GF-D8 (cell line): ENCODE measurements at places on chromosomes 13 and 19.

DNA sequence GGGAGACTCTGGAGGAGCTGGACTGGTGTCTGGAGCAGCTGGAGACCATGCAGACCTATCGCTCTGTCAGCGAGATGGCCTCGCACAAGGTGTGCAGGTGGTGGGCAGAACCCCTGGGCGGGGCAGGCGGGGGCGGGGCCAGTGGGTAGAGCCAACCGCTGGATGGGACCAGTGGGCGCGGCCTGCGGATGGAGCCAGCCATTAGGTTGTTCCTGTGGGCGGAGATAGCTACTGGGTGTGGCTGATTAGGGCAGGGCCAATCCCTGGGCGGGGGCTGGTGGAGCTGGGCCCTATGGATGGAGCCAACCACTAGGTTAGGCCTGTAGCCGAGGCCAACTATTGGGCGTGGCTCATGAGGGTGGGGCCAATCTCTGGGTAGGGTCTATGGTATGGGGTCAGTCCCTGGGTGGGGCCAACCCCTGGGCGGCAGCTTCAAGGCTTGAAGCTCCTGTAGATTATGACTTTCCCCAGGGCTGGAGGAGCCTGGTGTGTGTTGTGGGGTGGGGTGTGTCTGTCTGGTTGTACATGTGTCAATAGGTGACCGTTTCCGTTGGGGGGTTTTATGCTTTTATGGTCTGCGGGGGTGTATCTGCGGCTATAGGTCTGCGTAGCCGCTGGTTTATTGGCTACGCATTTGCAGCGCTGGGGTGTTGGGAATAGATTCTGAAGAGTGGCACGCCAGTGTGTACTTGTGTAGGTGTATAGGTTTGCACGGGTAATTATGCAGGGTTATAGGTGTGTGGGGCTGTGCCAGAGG lies 30.7 kb downstream of the PDE4A start:
- DNase-seq = no peak

DNA sequence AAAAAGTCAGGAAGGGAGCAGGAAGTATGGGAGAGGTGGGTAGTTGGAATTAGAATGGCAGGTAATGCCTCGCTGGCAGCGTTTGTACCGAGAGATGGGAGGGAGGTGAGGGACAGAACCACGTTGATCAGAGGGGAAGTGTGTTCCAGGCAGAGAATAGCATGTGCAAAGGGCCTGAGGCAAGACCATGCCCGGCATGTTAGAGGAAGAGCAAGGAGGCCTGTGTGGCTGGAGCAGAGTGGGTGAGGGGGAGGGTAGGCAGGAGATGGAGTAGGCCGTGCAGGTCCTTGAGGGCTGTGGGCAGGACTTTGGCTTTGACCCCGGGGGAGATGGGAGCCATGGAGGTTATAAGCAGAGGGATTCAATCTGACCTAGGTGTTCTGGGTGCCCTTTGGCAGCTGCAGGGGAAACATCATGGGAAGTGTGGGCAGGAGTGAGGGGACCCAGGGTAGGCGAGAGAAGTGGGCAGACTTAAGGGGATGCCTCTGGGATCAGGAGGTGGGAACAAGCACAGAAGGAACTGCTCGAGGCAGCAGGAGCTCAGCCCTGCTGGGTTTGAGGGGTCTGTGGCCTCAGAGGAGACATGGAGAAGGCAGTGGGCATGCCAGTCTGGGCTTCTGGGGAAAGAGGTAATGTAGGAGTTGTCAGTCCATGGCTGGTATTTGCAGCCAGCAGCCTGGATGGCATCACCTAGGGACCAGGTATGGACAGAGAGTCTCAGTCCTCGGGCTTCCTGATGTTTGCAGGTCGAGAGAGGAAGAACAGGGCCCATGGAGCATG lies 48.8 kb downstream of the CD320 start:
- no peak for DNase-seq

DNA sequence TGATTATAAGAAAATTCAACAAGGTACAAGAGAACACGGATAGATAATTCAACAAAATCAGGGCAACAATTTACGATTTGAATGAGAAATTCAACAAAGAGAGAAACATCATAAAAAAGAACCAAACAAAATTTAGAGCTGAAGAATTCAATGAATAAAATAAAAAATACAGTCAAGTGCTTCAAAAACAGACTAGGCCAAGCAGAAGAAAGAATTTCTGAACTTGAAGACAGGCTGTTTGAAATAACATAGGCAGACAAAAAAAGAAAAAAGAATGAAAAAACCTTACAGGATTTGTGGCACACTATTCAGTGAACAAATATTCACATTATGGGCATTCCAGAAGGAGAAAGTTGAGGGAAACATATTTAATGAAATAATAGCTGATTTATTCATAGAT lies 31.1 kb downstream of the ZNF283 start:
- no peak for DNase-seq

- no peak for DNase-seq
Observed at GRCh38 chr19:30684613-30685012, 312.4 kb downstream of the ZNF536 start.

DNA sequence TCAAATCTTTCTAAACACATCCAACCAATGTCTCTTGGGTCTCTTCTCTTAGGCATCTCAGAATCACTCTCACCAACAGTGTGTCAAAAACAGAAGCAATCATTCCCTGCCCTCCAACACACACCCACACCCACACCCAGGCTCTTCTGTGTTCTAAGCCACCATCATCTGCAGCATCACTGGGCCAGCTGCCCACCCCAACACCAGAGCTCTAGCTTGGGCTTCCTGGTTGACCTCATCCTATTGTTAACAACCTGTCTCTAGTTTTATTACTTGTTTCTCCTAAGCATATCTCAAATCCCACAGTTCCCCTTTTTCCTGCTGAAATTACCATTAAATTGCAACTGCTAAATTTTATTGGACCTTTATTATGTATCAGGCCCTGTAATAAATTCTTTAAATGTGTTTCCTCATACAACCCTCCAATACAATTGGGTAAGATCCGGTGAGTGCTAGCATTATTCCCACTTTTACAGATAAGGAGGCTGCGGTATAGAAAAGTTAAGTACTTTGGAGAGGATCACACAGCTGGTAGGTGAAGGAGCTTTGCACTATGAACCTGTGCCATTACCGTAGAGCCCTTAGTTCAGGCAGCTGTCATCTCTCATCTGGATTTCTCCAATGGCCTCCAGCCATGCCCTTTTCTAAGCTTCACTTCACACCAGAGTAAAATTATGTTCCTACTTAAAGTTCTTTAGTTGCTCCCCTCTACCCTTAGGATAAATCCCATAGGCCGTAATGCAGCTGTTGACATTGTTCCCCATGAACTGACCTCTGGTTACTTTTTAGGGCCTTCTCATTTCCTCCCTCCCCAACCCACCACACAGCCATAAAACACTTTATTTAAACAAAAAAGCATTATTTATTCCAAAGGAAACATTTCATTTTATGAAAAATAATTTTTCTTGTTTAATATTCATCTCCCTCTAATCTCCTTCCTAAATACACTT lies 227.7 kb downstream of the B3GLCT start:
- no peak for DNase-seq

- no peak for DNase-seq
Observed at GRCh38 chr13:20891768-20892167, 10.8 kb downstream of the XPO4 start.

DNA sequence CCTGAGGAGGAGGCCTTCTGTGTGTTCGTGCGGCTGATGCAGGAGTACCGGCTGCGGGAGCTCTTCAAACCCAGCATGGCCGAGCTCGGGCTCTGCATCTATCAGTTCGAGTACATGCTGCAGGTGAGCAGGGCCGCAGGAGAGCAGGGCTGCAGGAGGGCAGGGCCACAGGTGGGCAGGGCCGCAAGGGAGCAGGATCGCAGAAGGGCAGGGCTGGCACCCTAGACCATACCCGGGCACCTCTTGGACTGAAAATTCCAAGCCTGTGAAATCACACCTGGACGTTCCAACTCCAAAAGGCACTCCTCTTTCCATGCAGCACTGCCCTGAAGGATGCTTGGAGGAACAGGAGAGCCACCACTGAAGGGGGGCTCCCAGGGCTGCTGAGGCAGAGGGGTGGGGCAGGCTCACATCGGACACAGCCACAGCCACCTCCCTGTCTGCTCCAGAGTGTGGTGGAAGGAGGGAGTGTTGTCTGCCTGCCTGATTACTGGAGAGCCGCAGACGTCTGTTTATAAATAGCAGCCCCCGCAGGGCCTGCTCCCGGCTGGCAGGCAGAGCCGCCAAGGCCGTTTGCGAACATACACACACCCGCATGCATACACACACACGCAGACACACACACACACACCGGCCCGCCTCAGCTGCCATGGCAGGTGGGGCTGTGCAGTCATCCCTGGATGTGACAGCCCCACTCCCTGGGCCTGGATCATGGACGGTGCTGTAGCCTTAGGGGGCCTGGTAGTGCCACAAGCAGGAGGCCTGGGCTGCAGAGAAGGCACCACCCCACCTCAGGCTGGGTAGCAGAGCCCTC lies 20.2 kb downstream of the EVI5L start:
- DNase-seq = no peak

- no peak for DNase-seq
Observed at GRCh38 chr19:29264897-29265296, 51.9 kb upstream of the UQCRFS1 start.

- no peak for DNase-seq
Observed at GRCh38 chr13:91804724-91805123, 406.3 kb downstream of the GPC5 start.

DNA sequence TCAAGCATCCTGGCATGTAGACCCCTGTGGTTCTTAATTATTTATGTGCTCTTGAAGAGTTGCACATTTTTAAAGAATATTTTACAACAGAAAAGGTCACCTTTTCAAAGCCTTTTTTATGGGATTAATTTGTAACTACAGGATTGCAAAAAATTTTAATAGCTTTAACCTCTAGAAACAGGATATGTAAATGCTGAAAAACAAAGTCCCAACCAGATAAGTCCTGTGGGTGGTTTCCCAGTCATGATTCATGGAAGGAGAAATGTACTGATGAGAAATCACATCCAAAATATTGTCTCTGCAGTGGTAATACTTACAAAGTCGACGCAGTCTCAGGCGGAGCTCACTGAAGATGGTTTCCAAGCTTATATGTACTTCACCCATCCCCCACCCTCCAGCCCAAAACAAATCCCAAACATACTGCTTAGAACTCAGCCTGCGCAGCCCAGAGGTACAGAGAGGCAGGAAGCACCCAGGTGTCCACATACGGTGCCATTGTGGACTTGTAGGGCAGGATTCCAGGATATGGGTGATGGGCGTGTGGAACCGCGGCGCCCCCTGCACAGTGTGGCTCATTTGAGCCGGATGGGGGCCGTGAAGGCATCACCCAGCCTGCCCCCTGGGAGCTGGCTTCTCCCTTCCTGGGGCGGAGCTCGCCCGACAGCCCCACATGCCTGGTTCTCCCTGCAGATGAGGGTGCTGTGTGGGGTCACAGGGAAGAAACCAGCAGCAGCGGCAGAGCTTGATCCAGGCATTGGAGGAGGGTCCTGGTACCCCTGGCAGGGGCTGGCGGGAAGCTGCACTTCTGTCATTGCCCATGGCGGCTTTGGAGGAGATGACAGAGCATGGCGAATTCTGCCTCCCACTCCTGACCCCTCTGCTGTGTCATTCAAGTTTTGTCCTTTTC lies 101.2 kb downstream of the ATP11A start:
- DNase-seq = no peak

DNA sequence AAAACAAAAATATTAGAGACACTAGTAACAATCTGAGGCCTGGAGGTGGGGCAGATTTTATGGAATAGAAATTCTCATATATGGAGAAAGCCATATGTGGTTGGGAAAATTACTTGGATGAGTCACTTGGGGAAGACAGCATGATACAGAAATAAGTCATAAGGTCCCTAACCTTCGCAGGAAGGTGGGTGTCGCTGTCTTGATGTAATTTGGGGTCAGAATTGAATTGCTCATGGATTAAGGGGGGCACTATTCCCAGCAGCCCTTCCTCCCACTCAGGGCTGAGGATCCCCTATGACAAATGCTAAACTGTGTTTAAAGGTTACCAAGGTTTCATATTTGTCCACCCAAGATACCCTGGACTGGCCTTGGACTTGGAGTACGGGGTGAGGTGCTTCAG lies 5.0 kb downstream of the RDH8 start:
- no peak for DNase-seq

- DNase-seq = no peak
Observed at GRCh38 chr13:29888306-29888705, 37.9 kb upstream of the UBL3 start.

GRCh38 chr19:54133312-54133956 lies 4.1 kb upstream of the CNOT3 start:
- DNase-seq = peak; percentile 60

DNA sequence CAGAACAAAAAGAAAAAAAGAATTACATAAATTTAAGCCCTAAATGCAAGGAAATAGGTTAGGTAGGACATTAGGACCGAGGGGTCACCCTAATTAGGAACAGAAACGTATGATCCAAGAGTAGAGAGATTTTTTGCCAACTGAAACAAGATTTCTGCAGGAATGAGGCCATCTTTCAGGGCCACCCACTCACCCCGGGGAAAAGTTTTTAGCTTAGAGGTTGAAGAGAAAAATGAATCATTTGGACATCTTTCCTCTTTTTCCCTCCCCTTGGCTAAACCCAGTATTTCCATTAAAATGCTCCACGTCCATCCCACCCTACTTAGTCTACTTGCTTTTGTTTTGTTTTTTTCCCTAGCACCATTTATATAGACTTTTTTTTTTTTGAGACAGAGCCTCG lies 10.6 kb upstream of the PNMA8A start:
- DNase-seq = no peak
